GM12891 (cell line): ENCODE measurements at places on chromosomes 7 and 10.

- DNase-seq, result no peak
These were observed 534 bp upstream of the ACBD5 start for GRCh38 chr10:27241010-27241651.

GRCh38 chr7:70480927-70481569 lies 650.9 kb upstream of the GALNT17 start:
- no peak for DNase-seq

GRCh38 chr7:50981743-50982142 lies 199.0 kb upstream of the GRB10 start:
- no peak for DNase-seq

- no peak for DNase-seq
These were observed 22.5 kb downstream of the TRDMT1 start for GRCh38 chr10:17179002-17179401.

DNA sequence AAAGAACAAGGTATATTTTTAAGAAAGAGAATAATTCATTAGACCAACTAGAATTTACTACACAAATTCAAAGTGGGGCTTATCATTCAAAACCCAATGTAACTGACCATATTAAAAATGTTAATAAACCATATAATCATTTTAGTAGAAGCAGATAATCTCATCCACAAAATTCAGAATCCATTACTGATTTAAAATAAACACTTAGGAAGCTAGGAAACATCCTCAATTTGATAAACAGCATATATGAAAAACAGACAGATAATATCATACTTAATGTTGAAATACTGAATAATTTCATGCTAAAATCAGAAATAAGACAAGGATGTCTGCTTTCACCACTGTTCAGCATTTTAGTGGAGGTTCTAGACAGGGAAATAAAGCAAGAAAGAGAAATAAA lies 902.8 kb upstream of the PHF14 start:
- no peak for DNase-seq

- DNase-seq, result no peak
These were observed 1.4 kb upstream of the GIMAP5 start for GRCh38 chr7:150735596-150736358.

GRCh38 chr10:34351161-34351560 lies 463.9 kb downstream of the PARD3 start:
- DNase-seq, result no peak
